ENCODE measurements at places on chromosomes 13 and 19.
A peak's percentile ranks its signal among the peaks of the same experiment; 100 is the strongest.

GRCh38 chr19:35908973-35909683 is 1.0 kb upstream of the TYROBP start:
- no peak for DNase-seq

DNA sequence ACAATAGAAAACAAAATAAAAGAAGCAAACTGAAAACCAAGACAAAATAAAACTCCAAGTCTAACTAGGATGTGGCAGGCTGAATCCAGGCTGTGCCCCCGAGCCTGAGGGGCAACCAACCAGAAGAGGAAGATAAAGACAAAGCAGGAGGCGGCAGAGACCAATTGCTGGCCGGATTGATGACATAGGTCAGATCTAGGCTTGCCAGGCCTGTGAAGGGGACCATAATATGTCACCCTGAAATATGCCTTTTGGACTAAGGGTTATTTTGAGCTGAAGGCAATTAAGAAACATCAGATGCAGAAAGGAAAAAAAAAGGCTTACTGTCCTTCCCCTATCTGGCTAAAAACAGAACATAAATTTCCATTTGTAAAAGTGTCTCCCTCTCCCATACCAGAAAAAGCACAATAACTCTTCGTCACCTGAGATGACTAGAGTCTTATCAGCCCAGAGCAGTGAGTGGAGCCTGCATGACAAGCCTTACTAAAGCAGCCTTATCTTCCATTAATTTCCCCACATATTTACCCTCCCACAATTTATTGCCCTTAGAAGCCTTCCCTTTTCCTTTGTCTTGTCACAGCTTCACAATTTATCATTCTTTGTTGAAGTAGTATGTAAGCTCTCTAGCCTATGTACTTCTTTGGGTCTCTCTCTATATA is 22.8 kb downstream of the ATP8A2 start:
- DNase-seq: no peak

DNA sequence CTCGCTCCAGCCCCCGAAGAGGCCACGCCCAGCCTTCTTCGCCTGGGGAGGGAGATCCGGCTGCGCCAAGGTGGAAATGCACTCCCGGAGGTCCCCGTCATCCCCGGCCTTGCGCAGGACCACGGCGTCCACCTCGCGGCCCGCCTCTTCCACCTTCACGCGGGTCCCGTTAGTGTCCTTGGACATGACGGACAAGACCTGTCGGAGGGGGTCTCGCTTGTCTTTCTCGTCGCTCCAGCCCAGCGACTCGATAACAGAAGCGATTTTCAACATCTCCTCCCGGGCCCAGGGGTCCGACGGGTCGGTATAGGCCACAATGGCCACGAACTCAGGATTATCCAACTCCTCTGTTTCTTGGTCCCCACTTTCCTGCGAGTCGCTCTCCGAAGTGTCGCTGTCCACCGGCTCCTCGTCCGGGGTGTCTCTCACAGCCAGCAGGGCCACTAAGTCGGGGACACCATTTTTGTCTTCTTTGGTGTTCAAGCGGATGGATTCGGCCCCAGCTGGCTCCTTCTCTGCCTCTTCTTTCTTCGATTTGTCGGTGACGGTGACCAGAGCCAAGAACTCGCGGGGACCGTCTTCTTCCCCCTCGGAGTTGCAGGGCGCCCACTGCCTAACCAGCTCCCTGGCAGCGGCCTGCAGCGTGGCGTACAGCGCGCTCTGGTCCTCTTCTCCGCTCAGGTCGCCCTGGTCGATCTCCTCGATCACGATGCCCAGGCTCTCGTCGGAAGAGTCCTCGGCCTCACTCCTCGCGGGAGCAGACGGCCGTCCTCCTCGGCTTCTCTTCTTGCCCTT is 1.3 kb downstream of the PNMA8B start:
- no peak for DNase-seq

GRCh38 chr19:6034512-6034911 is 56.6 kb upstream of the RANBP3 start:
- DNase-seq: no peak

GRCh38 chr19:21705393-21705792 is 62.0 kb downstream of the ZNF100 start:
- DNase-seq: no peak

DNA sequence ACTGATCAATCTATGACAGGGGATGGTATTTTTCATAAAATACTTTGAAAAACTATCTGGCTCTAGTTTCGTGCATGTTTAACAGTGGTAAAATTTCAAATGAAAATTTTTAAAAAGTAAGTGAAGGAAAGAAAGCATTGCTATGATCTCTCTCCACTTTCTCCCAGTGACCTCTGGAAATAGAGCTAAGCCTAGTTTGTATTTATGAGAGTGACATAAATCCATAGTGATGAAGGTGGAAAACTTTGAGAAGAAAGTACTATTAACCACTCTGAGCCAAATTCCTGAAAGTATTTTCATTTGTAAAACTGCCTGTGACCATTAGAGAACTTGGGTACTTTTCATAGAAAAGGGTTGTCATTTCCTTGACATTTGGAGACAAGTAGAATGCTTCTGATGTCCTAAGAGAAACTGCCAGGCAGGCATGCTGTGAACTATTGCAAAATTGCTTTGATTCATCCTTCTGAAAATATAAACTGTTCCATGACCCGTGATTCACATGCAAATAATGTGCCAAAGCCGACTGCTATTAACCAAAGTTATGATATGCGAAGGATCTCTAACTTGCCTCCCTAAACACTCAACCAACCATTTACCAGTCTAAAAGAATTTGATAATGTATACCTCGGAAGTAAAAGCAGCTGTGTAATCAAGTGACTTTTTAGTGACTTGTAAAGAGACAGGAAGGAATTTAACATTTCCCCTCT is 133.2 kb downstream of the VWA8 start:
- no peak for DNase-seq

- DNase-seq: no peak
Measured at GRCh38 chr13:102401265-102401664, 583 bp downstream of the FGF14 start.

- DNase-seq: no peak
Measured at GRCh38 chr13:110808138-110808537, 94.6 kb downstream of the ING1 start.

- DNase-seq: no peak
Measured at GRCh38 chr19:17332677-17333581, 1.7 kb downstream of the ANO8 start.

DNA sequence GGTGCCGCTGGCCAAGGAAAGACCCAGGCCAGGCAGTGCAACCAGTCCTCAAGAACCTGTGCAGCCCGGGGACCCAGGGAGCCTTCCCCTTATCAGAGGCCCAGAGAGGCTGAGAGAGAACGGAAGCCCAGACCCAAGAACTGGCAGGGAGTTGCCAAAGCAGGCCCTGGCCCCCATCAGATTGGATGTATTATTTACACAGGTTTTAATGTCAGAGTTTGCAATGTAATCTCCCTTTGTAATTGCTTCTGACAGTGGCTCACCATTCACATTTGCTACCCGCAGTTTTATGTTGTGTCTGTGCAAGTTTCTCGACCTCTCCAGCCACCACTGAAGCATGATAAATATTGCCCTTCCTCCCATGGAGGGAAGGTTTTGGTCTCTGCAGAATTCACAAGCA is 660.9 kb downstream of the LIG4 start:
- DNase-seq: peak; percentile 81

DNA sequence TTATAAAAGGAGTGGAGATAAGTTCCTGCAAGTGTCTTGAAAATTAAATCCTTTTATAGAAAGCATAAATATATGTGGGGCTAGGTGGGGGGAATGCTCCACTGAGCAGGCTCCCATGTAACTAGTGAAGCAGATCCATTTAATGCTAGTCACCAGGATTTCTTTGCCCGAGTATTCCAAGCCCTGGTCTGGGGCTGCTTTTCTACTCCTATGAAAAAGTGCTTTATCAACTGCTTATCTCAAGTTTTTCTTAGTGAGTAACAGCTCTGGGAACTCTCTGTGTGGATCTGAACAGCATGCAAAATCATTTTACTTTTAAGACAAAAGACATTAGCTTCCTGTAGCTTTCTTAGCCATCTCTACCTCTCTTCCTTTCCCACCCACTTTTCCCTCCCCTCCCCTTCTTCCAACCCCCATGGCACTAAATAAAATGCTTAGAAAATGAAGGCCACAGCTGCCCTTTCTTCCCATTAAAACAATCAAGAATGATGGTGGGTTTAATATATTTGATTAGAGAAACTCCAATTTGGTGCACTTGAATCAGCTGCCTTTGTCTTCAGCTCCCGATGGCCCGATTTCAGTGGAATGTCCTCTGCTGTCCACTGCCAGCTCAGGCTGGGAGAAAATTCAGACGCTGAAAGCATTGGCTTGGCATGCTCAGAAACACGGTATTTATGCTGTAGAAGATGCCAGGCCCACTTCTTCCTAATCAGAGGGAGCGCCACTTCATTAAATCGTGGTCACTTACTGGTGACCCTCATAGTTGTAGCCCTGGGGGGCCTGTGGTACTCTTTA is 475.1 kb downstream of the FOXO1 start:
- no peak for DNase-seq

- DNase-seq: no peak
Measured at GRCh38 chr19:23440791-23441190, 45.5 kb upstream of the ZNF91 start.

GRCh38 chr13:32316501-32316900 is 1.2 kb downstream of the BRCA2 start:
- DNase-seq: no peak

GRCh38 chr13:22812793-22813192 is 368.0 kb upstream of the SGCG start:
- no peak for DNase-seq

DNA sequence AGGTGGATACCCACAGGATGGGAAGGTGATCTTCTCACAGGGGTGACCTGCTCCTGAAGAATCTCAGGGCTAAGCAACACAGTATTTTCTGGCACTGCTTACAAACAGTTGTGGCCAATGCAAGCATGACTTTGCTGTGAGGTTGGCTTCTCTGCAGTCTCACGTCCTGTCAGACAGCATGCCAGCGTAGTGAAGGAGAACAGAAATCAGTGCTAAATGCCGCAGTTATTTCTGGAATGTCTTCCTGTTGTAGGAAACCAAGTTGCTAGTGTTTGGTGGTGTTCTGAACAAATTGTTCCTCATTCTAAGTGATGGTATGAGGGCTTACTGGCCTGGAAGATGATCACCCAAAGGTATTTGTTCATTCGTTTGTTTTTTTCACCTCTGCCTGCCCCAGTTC is 320.1 kb downstream of the MTUS2 start:
- DNase-seq: no peak
